ENCODE measurements at places on chromosomes 6 and 20.

GRCh38 chr6:119476024-119476423 lies 126.5 kb upstream of the MAN1A1 start:
- DNase-seq = no peak

DNA sequence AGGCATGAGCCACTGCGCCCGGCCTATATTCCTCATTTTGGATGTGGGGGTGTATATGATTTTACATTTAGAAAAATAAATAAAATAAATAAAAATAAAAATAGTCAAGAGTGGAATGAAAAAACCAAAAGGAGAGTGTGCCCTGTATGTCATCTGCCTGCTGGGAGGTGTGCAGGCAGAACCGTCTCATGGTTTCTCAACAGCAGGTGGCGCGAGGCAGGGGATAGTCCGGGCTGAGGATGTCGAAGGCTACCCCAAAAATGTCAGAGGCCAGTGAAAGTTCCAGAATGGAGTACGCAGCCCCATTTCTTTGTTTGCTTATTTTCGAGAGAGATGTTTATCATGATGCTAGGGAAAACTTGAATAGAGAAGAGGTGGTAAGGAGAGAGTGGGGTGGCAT lies 16.4 kb upstream of the KIF16B start:
- DNase-seq = no peak

GRCh38 chr20:8621001-8621400 lies 447.9 kb upstream of the PLCB4 start:
- no peak for DNase-seq

- DNase-seq = no peak
Observed at GRCh38 chr6:39806278-39806677, 14.1 kb downstream of the DAAM2 start.

DNA sequence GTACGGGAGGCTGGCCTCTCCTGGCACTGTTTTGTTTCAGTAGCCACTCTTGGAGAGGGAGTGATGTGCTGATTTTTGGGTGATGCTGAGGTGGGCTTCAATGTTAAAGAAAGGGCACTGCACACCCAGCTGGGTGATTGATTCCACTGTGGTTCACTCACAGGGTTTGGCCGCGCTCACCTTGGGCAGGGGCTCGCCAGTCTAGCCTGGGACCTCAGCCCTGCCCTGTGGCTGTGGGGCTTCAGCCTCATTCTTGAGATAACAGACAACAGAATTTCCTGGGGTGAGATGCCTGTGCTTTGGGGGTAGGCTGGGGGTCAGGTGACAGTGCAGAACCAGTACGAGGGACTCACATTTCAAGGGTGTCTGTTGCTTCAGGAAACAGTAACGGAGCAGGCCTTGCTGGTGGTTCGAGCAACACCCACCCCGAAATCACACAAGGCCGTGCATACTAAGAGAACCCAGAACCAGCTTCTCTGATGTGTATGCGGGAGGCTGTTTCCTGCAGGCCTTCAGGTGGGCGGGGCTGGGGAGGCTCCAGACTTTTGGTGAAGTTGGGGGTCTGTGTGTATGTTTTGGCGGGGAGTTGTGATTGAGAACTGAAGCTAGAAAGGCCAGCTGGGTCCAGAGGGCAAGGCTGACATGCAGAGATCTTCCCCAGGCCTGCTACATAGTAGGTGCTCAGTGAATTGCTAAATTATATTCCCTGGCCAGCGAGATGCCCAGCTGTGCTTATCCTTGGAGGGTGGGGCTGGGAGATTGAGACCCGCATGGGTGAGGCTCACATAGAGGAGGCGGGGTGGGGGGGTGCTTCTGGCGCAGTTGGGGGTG lies 154.2 kb upstream of the RNF24 start:
- no peak for DNase-seq

GRCh38 chr6:166277892-166278578 lies 30.2 kb downstream of the PRR18 start:
- DNase-seq = no peak

GRCh38 chr6:158847786-158848185 lies 28.6 kb upstream of the EZR start:
- DNase-seq = no peak

DNA sequence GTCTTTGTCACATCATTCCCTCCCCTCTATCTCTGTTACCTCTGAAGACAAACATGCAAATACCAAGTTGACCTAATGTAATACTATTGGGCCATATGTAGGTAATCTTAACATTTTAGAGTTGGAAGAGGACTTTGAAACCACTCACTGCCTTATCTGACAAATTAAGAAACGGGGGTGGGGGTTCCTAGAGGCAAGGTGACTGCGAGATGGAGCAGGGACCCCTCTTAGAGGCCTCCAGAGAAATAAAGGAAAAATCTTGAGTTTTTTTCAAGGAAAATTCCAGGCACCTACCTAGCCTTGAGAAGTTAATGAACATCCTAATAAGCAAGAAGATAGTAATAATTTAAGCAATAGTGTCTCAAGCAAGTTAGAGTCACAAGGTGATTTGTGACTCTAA lies 270.8 kb downstream of the CD83 start:
- no peak for DNase-seq

Measured in stimulated activated CD4-positive, alpha-beta T cell treated with anti-CD3 and anti-CD28 coated beads, Interleukin-15, amount 100 ng/mL, for 1 hour (primary cell).